ENCODE measurements at places on chromosomes 4 and X. TPM values are rescaled to one million over a fixed set of nuclear protein-coding genes. Genes with fewer than 3 reads are reported as not detected.

Gene ODAPH
- not detected for polyA plus RNA-seq

Gene MID1
- polyA plus RNA-seq: 11.1 TPM

DNA sequence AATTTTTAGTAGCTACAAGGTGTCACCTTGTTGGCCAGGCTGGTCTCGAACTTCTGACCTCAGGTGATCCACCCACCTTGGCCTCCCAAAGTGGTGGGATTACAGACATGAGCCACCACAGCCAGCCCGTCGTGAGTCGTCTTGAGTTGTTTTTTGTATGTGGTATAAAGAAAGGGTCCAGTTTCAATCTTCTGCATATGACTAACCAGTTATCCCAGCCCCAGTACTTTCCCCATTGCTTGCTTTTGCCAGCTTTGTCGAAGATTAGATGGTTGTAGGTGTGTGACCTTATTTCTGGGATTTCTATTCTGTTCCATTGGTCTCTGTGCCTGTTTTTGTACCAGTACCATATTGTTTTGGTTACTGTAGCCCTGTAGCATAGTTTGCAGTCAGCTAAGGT lies 105.9 kb downstream of the OR13H1 start:
- H3K36me3 ChIP-seq: no peaks in the 10 kb centered on the region
- H3K27me3 ChIP-seq: no peaks in the 10 kb centered on the region
- no peak for DNase-seq
- H3K4me1 ChIP-seq: no peaks in the 10 kb centered on the region

- no peak for DNase-seq
- no peaks in the 10 kb centered on the region for H3K27me3 ChIP-seq
- H3K27ac ChIP-seq: no peak overlapping the region
- no peaks in the 10 kb centered on the region for H3K4me1 ChIP-seq
- no peaks in the 10 kb centered on the region for H3K36me3 ChIP-seq
Observed at GRCh38 chrX:146243041-146243440, 425.4 kb downstream of the SLITRK2 start.

DNA sequence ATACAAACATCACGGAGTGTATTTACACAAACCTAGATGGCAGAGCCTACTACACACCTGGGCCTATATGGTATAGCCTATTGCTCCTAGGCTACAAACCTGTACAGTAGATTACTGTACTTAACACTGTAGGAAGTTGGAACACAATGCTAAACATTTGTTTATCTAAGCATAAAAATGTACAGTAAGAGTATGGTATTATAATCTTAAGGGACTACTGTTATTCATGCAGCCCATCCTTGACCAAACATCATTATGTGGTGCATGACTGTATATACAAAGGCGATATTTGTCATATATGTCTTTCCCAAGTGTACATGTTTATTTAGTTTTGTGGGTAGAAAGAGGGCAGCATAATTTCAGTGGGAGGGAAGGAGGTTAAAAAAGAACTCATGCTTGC lies 177.7 kb upstream of the FSTL5 start:
- H3K27ac ChIP-seq: no peak overlapping the region
- H3K4me1 ChIP-seq: no peaks in the 10 kb centered on the region
- H3K27me3 ChIP-seq: no peaks in the 10 kb centered on the region
- no peak for DNase-seq
- H3K4me3 ChIP-seq: no peak overlapping the region
- H3K36me3 ChIP-seq: no peaks in the 10 kb centered on the region

- H3K4me3 ChIP-seq: no peak overlapping the region
- H3K4me1 ChIP-seq: no peaks in the 10 kb centered on the region
- DNase-seq: no peak
Observed at GRCh38 chr4:122712782-122713181, 19.7 kb upstream of the BBS12 start.

Gene TCEAL5
- polyA plus RNA-seq: 6.2 TPM

DNA sequence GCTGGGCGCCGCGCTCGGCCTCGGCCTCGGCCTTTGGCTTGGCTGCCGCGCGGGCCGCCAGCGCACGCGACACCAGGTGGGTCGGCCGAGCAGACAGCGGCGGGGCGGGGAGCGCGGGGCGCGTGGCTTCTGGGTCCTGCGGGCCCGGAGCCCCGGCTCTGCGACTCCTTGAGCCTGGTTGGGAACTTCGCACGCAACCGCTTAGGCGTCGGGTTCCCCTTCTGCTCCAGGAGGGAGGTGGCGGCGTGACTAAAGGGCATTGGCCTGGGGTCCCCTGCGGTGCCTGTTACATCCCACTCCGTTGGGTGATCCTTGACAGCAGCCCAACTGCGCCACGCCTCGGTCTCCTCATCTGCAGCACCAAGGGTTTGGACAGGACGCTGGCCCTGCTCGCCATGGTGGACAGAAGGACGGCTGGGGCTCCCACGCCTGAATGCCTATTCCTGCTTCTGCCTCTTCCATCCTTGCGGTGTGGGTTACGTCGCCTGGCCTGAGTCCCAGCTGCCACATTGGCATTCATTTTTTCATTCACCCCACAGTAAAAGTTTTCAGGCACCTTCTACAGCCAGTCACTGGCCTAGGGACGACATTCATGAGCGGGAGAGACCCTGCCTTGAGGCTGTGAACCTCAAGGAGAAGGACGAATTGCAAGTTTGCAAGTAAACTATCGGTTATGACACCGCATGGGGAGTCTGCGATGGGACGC lies 631 bp downstream of the EVC start:
- peak overlapping the region; percentile 35 for H3K4me3 ChIP-seq
- peaks cover 4% of the 10 kb centered on the region for H3K4me1 ChIP-seq
- no peak overlapping the region for H3K27ac ChIP-seq
- DNase-seq: no peak
- peaks cover 51% of the 10 kb centered on the region for H3K27me3 ChIP-seq

DNA sequence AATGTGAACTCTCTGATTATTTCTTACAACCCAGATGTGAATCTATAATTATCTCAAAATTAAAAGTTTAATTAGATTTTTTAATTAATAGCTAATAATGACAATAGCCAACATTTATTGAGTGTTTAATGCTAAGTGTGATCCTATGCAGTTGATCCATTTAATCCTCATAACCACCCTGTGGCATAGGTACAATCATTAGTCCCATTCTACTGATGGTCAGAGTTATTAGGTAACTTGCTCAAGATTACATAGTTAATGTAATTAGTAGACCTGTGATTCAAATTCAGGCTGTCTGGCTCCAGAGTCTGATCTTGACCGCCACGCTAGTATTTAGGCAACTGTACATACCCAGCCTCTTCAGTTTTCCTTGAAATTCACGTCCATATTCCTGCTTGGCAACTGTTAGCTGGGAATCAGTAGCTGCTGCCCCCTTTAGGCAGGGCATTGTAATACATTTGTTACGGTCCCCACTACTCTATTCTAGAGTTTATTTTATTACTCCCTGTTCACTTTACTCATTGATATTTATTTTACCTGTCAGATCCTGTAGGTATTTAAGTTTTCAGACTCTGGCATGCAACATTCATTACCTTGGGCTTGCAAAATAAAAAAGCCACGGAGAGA lies 20.6 kb upstream of the TEC start:
- H3K36me3 ChIP-seq: no peaks in the 10 kb centered on the region
- no peak overlapping the region for H3K4me3 ChIP-seq
- H3K27ac ChIP-seq: no peak overlapping the region
- no peaks in the 10 kb centered on the region for H3K27me3 ChIP-seq
- no peaks in the 10 kb centered on the region for H3K4me1 ChIP-seq

GRCh38 chrX:110803506-110803905 lies 7.9 kb upstream of the CHRDL1 start:
- DNase-seq: no peak
- H3K4me3 ChIP-seq: no peak overlapping the region
- no peaks in the 10 kb centered on the region for H3K27me3 ChIP-seq
- no peak overlapping the region for H3K27ac ChIP-seq

- H3K27ac ChIP-seq: no peak overlapping the region
- peaks cover 3% of the 10 kb centered on the region for H3K4me1 ChIP-seq
- H3K36me3 ChIP-seq: peaks cover 13% of the 10 kb centered on the region
- no peak overlapping the region for H3K4me3 ChIP-seq
- no peak for DNase-seq
Observed at GRCh38 chr4:184460499-184461285, 13.7 kb downstream of the IRF2 start.

- no peak for DNase-seq
- no peaks in the 10 kb centered on the region for H3K36me3 ChIP-seq
- H3K27me3 ChIP-seq: no peaks in the 10 kb centered on the region
- no peak overlapping the region for H3K27ac ChIP-seq
- no peak overlapping the region for H3K4me3 ChIP-seq
- no peaks in the 10 kb centered on the region for H3K4me1 ChIP-seq
Observed at GRCh38 chrX:121179972-121180371, 132.6 kb downstream of the GLUD2 start.

DNA sequence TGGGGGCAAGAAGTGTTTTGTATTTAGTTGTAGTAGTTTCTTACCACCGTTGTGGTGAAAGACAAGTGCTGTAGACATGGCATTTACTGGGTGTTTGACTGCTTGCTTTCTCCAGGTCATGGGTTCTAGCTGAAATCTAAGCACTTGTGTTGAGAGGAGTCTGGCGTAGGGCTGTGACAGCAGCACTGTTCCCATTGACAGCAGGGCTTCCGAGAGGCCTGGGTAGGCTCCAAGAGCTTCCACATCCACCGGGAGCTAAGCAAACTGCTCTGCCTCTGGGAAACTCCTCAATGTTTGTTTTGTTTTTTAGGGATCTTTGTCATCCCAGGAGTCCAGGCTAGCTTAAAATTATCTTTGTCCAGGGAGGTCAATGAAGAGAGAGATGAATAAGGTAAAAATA lies 44.3 kb downstream of the BMPR1B start:
- H3K4me1 ChIP-seq: no peaks in the 10 kb centered on the region
- no peak overlapping the region for H3K27ac ChIP-seq
- no peak overlapping the region for H3K4me3 ChIP-seq
- H3K27me3 ChIP-seq: peaks cover 2% of the 10 kb centered on the region

GRCh38 chr4:89545315-89545714 lies 237.7 kb upstream of the GPRIN3 start:
- H3K27ac ChIP-seq: no peak overlapping the region
- no peak overlapping the region for H3K4me3 ChIP-seq
- no peaks in the 10 kb centered on the region for H3K4me1 ChIP-seq
- no peaks in the 10 kb centered on the region for H3K27me3 ChIP-seq
- no peak for DNase-seq
- no peaks in the 10 kb centered on the region for H3K36me3 ChIP-seq

Measured in large intestine (tissue), 12 donors.